ENCODE measurements at places on chromosomes 2 and 18. TPM values are rescaled to one million over a fixed set of nuclear protein-coding genes. Genes with fewer than 3 reads are reported as not detected.

LTBP1 gene
- 0.41 TPM for total RNA-seq

ERLEC1 gene
- total RNA-seq: 25.4 TPM

KCNG2 gene
- not detected for total RNA-seq

DNA sequence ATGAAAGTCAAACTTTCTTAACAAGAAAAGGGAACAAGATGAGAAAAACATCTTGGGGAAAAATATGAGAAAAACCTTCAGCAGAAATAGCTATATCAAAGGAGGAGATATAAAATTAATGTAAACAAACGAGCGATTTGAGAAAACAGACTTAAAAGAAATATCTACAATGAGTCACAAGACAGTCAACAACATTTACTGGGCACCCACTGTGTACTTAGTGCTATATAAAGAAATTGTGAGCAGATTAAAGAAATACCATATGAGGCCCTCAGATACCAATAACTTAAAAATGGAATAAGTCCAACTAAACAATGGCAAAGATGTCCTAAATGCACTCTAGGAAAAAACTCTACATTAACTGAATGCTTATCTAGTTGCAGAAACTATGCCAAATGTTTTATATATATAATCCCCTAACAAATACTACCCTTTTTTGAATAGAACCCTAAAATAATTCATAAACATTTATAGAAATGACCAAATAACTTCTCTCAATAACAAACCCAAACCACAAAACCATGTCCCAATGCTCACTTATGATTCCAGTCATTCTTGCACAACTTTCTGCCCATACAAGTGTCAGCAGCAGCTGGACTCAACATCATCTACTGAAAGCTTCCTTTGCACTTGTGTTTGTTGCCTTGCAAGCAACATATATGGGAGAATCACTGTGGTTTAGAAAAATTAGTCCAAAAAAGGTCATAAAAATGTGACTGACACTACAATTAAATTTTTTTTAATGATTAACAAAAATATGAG, 83.5 kb downstream of the COBLL1 start:
- DNase-seq: no peak

DNA sequence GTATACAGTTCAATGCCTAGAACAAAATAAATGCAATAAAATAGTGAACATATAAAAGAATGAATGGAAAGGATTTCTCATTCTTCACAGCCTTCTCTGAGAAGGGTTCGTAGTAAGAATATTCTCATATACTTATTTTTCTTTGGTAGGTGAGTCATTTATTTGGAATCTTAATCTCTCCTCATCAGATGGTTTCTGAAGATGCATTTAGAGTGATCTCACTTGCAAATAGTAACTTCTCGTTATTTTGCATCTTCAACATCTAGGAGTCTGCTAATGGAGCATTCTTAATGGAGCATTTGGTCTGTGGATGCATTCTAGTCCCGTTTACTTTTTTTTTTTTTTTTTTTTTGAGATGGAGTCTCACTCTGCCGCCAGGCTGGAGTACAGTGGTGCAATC, 3.9 kb downstream of the UBXN4 start:
- no peak for DNase-seq

- DNase-seq: no peak
Observed at GRCh38 chr2:232809349-232810124, 33.2 kb upstream of the KCNJ13 start.

DNA sequence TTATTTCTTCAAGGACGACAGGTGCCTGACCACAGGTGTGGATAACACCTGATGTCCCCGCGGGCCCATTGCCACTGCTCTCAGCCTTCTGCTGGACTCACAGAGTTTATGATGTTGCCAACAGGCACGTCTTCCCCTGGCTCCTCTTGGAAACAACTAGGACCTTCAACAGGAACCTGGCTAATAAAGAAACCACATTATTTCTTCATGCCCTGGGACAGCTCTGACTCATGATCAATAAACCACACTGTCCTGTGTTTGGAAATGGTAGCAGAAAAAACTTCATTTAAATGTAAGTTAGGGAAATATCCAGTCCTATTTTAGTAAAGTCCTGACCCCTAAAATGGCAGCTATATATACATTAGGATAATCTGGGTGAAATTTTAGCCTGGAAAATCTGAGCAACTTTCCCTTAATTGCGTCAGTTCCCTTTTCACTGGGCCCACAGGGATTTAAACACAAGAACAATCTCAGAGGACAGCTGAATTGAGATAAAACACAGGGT, 158.9 kb downstream of the VAPA start:
- no peak for DNase-seq

GRCh38 chr2:221018262-221018661, 553.8 kb downstream of the EPHA4 start:
- DNase-seq: no peak

DNA sequence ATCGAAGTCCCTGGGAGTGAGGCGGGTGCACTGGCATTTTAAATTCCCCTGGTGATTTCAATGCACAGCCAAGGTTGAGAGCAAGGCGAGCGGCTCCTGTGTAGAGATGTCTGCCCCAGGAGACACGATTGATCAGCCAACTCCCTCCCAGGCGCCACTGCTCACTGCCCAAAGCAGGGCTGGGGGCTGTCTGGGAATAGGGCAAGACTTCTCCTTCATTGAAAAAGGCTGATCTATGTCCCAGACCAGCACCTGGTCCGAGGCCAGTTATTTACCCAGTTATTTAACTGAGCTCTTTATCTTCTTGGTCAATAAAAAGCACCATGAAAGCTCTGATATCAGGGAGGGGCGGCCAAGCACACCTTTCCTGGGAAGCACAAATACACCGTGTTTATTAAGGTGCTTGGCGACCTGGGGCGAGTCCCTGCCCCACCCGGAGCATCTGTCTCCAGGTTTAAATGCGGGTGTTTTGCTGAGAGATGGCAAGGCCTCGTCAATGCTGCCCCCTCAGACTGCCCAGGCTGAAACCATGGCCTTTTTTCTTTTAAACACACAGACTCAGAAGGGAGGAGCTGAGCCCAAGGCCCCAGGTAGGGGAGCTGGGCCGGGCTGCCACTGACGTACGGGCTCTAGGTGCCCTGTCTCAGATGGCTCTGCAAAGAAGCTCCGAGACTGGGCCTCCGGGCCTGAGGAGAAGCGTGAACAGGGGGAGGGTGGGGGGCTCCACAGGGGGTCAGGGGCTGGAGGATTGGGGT, 73.9 kb upstream of the HPCAL1 start:
- DNase-seq: peak; percentile 26

DNA sequence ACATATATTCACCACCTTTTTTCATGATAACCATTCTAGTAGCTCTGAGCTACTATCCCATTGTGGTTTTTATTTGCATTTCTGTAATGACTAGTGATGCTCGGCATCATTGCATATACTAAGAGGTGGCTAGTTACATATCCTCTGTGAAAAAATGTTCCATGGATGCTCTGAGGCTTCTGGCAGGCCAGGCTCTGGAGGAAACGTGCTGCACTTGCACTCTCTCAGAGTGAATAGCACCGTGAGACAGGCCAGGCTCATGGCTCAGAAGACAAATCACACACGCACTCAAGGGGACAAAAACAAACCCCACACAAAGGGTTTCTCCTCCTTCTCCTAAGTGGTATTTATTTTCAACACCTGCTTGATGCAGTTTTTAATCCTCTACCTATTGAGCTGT, 1085.3 kb upstream of the CNTNAP5 start:
- DNase-seq: no peak

- DNase-seq: no peak
Observed at GRCh38 chr2:203719456-203720410, 13.3 kb downstream of the CD28 start.

- no peak for DNase-seq
Observed at GRCh38 chr18:13451213-13451540, 232.6 kb downstream of the LDLRAD4 start.

DNA sequence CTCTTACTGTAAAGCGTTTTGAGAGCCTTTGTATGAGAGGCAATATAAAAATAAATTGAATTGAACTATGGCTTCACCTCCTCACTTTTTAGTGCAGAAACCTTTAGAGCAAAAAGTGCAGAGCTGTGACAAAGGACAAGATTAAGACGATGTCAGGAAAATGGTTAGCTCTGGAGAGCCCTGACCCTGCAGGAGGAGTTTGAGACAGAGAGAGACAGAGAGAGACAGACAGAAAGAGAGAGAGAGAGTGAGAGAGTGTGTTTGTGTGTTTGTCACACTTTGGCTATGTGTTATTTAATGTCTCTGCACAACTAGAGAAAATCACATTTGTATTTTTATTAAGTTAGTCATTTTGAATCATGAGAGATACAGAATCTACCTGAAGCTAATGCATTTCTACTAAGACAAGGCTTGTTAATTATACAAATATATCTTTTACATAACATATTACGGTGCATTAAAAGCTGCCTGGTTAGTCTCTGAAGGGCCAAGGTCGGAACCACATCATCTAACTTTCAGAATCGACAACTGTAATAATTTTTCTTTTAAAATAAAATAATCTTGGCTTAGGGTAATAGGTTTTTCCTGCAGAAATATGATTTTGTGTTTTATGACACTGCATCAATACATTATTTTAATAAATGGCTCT, 423.5 kb upstream of the ZEB2 start:
- no peak for DNase-seq
